ENCODE measurements at places on chromosomes 12 and 14.

- no peak for DNase-seq
Observed at GRCh38 chr12:202081-202731, 11.8 kb downstream of the SLC6A12 start.

DNA sequence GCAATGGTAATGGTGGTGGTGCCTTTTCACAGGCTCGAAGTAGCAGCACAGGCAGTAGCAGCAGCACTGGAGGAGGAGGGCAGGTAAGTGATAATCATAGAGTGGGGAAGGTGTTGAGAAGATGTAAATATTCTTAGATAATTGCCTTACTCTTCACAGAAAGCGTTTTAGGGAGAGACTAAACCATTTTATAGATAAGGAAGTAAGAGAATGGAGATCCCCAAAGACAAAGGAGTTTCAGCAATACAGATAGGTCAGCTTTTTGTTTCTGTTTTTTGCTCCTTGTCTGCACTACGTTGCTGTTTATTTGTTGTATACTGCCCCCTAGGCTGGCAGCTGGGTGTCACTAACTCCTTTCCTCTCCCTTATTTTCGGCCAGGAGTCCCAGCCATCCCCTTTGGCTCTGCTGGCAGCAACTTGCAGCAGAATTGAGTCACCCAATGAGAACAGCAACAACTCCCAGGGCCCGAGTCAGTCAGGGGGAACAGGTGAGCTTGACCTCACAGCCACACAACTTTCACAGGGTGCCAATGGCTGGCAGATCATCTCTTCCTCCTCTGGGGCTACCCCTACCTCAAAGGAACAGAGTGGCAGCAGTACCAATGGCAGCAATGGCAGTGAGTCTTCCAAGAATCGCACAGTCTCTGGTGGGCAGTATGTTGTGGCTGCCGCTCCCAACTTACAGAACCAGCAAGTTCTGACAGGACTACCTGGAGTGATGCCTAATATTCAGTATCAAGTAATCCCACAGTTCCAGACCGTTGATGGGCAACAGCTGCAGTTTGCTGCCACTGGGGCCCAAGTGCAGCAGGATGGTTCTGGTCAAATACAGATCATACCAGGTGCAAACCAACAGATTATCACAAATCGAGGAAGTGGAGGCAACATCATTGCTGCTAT is 2.0 kb downstream of the SP1 start:
- peak; percentile 51 for DNase-seq

GRCh38 chr12:117350140-117350539 is 11.3 kb downstream of the NOS1 start:
- DNase-seq = no peak

- DNase-seq = no peak
Observed at GRCh38 chr12:26870491-26871419, 37.8 kb upstream of the ITPR2 start.

GRCh38 chr12:97559267-97559666 is 96.7 kb downstream of the RMST start:
- DNase-seq = no peak

DNA sequence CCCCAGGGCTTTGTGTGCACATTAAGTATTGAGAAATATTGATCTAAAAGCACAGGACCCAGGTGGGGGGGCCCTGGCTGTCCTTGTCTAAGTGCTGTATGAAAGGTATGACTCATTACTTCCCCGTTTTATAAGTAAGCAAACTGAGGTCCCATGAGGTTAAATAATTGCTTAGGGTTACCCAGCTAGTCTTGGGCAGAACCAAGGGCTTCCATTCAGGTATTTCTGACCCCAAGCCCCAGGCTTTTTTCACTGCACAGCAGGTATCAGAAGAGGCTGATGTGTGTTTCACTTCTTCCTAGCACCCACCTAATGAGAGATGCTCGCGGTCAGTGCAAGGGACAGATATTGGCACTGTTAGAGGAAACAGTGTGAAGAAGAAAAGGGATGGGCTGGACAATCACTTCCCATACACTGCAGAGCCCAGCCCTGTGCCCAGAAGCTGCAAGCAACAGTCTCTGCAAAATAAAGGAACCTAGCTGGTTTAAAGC is 4.7 kb upstream of the TC2N start:
- no peak for DNase-seq

DNA sequence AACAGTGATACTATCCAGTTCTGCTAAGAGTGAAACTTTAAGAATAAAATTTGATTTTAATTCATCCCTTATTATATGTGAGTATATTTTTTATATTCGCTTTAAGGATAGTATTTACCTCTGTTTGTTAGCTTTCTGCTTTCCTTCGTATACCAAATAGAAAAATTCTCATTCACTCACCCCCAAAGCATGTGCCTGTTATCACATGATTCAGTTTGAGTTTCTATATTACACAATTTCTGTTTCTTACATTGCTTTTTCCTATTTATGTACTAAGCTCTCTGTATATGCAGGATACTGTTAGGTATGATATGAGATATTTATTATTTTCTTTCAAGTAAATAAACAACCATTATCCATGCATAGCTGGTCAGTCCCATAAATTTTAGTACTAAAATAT is 275.2 kb downstream of the FBXL14 start:
- no peak for DNase-seq

- DNase-seq = no peak
Observed at GRCh38 chr12:123519141-123520001, 14.1 kb downstream of the RILPL1 start.

DNA sequence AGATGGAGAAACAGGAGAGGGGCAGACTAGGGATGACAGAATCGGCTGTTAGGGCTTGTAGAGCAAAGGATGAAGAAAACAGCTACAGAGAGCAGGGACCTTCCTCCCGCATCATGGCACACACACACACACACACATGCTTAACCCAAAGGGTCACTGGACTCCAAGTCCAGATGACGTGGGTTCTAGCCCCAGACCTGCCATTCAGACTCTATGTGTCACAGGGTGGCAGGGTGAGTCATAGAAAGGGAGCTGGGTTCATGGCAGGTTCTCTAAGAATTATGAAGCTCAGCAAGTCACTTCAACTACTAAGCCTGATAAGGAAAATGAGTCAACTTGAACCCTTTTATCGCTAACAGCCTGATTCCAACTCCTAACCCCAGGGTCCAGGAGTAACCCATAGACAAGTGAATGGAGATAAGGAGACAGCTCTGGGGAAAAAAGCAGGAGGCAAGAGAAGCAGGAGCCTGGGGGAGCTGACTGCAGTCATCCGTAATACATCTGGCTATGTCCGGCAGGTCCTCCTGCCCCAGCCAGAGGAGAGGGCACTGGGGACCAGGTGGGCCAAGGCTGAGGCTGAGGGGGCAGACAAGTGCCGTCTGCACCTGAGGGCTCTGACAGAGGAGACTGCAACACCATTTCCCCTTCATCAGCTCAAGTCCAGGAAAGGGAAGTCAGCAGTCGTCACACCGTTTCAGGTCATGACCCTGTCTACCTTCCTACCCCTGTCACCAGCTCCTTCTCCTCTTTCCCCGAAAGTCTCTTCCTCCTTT is 3.6 kb upstream of the TNFRSF1A start:
- no peak for DNase-seq

GRCh38 chr14:100575266-100575995 is 11.8 kb downstream of the BEGAIN start:
- DNase-seq = no peak

GRCh38 chr12:10725003-10725402 is 1.9 kb upstream of the YBX3 start:
- no peak for DNase-seq

GRCh38 chr12:57090924-57091637 is 2.2 kb downstream of the NAB2 start:
- DNase-seq = no peak

DNA sequence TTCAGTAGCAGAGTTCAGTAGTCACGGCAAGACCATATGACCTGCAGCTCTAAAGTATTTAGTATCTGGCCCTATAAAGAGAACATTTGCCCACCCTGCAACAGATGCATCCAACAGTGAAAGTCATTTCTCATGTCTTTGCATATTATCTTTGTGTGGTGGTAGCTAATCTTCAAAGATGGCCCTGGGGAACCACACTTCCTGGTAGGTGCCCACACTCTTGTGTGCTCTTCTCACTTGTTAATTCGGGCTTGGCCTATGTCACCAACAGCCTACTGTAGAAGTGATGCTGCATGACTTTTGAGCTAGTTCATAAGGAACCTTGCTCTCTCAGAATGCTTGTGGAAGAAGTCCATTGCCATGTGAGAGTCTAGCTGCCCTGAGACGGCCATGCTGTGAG is 85.6 kb downstream of the MAP1LC3B2 start:
- no peak for DNase-seq

- no peak for DNase-seq
Observed at GRCh38 chr14:101072070-101072469, 168.5 kb upstream of the RTL1 start.

- DNase-seq = no peak
Observed at GRCh38 chr12:76303365-76303764, 44.9 kb downstream of the BBS10 start.

GRCh38 chr14:31659278-31659677 is 98.1 kb downstream of the NUBPL start:
- DNase-seq = no peak

GRCh38 chr12:80317307-80317706 is 126.7 kb upstream of the PTPRQ start:
- DNase-seq = no peak

DNA sequence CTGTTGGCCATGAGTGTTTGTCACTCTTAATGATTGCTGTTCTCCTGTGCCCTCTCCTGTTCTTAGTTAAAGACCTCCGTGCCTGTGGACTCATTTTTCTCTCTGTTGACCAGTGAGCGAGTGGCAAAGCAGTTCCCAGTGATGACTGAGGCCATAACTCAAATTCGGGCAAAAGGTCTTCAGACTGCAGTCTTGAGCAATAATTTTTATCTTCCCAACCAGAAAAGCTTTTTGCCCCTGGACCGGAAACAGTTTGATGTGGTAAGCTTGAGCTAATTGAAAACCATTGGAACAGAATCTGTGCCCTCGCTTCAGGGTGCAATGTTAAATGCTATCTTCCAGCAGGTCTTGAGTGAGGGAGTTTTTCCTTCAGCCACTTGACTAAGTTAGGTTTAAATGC is 19.8 kb downstream of the ACAD10 start:
- no peak for DNase-seq

GRCh38 chr14:56202256-56202655 is 84.0 kb downstream of the PELI2 start:
- DNase-seq = no peak

GRCh38 chr14:68796418-68797101 is 3.7 kb upstream of the ZFP36L1 start:
- no peak for DNase-seq

DNA sequence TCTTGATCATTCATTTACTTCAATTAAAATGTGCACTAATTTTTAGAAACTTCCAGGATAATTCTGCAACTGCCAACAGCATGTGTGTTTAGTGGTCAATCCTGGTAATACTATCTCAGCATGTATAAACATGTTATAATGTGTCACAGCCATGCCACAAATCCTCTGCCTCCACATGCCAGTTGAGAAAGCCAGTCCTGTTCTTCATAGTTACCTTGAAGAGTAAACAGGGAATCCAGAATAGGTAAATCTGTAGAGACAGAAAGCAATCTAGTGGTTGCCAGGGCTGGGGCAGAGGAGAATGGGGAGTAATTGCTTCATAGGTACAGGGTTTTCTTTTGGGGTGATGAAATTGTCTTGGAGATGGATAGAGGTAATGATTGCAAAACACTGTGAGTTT is 85.9 kb downstream of the ARMH4 start:
- no peak for DNase-seq

GRCh38 chr12:89797436-89797835 is 88.8 kb upstream of the ATP2B1 start:
- DNase-seq = no peak

DNA sequence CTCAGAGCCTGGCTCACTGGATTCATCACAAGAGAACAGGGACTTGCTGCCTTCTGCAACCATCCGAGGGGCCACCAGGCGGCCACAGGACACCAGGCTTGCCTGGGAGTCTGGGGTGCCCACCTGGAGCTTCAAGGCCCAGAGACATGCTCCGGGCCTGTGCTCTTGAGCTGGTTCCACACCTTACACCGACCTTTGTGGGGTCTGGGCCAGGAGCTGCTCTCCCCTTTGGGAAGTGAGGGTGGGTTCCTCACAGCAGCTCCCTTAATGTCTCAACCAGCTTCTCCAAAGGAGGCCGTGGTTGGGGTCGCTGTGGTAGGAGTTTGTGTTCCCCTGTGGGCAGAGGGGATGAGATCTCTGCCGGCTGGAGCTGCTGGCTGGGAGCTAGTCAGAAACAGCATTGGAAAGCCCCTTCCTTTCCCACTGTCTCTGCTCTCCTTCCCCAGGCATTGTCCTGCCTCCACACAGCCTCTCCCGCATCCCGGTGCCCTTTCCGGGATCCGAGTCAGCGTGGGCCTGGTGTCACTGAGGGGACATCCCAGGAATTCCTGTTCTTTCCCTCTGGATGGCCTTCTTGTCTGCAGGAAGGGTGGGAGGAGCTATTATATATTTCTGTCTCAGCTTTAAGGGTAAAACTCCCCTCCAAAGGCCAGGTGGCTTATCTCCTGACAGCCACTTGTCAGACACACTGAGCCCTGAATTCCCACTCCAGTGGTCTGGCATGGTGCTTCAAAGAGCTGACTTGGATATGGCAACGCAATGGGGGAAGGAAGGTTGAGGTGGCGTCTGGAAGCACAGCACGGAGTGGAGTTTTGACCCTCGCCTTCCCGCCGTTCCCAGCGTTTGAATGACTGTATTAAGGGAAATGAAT is 5.1 kb upstream of the PAPLN start:
- DNase-seq = no peak

- peak; percentile 6 for DNase-seq
Observed at GRCh38 chr12:115553622-115554021, 723.9 kb downstream of the MED13L start.

- DNase-seq = no peak
Observed at GRCh38 chr14:43165651-43166050, 1341.4 kb downstream of the FSCB start.

GRCh38 chr12:32891526-32891925 is 5.1 kb downstream of the PKP2 start:
- no peak for DNase-seq

GRCh38 chr12:51714666-51715065 is 123.6 kb downstream of the SCN8A start:
- DNase-seq = no peak

DNA sequence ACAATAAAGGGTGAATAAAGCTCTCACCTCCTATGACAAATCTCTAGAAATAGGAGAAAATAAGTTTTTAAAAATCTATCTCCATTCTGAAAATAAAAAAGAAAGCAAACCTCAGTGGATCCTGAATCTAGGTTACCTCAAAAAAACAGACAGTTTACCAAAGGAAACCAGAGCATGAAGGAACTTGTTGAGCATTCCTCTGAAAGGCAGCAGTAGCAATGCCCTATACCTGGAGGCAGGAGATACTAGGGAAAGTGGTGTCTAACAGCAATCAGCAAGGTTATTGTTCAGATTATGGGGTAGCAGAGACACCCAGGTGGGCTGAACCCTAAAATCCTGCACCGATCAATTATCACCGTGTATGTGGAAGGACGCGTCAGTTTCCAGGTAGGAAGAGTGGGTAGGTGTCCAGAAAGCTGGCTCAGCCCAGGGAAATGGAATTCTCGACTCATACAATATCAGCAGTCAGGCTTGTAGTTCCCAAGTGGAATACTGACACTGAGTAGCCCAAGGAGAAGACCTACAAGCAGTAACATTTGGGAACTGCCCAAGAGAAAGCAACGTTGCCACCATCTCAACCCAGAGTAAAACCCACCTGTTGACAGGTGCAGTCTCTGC is 128.3 kb downstream of the ST8SIA1 start:
- DNase-seq = no peak

Measured in foreskin melanocyte (primary cell).